ENCODE measurements at places on chromosomes 2 and 18.
A peak's percentile ranks its signal among the peaks of the same experiment; 100 is the strongest.

- no peak for DNase-seq
Observed at GRCh38 chr18:32381761-32382160, 88.9 kb downstream of the GAREM1 start.

GRCh38 chr2:175931805-175932204 is 70.3 kb downstream of the LNPK start:
- no peak for DNase-seq

- DNase-seq, result no peak
Observed at GRCh38 chr18:55286257-55286825, 301.7 kb downstream of the TCF4 start.

GRCh38 chr2:43317680-43318079 is 91.3 kb upstream of the ZFP36L2 start:
- no peak for DNase-seq

DNA sequence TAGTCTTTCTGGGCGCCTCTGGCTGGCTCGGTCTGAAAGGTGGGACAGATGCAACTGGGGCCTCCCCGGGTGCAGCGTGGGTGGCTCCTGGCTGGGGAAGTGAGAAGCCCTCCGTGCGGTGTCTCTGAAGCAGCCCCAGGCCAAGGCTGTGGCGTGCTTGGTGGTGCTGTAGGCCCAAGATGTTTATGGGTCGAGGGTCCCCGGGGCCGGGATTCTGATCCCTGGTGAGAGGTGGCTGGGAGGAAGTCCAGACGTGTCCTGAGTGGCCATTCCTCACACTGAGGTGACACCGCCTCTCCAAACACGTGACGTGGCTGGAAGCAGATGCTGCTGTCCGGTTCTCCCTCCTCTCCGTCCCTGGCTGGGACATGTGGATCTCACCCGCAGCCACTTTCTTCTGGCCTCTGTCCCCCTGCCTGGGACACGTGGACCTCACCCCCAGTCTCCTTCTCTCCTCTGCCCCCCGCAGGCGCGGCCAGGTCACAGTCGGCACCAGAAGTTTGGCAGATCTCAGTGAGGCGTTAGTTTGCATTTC is 12.6 kb downstream of the RTP5 start:
- DNase-seq, result no peak

- DNase-seq, result no peak
Observed at GRCh38 chr2:100976645-100977391, 25.3 kb upstream of the RPL31 start.

DNA sequence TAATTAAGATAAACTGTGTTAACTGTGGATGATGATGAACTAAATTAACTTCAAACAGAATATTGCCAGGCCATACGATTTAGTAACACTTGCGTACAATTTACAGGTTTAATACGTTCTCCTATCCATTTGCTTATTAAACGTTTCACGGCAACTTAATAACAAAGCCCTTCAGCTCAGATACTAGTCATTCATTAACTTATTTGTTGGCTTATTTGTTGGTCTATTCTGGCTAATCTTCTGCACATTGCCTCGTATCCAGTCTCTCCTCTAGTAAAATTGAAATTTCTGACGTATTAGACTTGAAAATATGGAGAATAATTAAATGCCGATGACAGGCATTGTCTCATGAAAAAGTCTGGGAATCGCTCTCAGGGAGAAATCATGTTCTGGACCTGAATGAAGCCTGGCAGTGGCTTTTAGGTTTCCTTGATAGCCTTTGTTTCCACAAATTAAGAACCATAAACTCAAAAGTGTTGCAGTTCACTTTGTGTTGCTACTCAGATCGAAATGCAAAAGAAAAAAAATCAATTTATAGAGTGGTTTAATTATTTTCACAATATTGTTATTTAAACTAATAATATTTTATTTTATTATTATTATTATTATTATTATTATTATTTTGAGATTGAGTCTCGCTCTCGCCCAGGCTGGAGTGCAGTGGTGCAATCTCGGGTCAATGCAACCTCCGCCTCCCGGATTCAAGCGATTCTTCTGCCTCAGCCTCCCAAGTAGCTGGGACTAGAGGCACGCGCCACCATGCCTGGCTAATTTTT is 4.5 kb downstream of the SCLY start:
- no peak for DNase-seq

- DNase-seq, result no peak
Observed at GRCh38 chr2:241314226-241315092, 1.0 kb downstream of the HDLBP start.

DNA sequence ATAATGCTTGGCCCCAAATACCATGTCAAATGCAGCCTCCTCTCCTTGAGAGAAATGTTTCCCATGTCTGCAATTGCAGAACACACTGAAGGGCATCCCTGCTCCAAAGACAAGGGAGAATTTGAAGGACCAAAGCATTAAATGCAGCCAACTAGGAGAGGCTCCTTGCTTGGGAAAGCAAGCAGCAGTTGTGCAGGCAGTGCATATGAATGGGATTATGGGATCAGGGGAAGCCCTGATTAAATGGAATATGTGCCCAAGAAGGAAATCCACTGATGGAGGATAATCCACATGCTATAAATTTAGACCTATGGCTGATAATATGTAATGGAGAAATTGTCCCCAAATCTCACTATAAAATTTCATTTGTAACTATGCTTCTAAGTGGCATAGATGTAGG is 116.1 kb downstream of the NCKAP5 start:
- DNase-seq, result no peak

DNA sequence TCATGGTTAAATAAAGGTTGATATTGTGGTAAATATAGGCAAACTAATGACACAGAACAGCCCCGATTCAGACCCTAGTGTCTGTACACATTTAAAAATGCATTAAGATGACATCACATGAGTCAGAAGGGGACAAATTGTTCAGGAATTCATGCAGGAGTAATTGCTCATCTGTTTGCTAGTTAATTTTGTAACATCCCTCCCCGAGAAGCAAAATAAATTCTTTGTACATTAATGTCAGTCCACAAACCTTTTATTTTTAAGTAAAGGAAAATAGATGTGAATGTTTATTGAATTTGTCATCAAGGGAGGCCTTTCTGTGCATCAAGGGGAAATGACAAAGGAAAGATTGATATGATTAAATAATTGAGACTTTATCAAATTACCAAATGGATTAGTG is 69.9 kb downstream of the SH3BP4 start:
- DNase-seq, result no peak

DNA sequence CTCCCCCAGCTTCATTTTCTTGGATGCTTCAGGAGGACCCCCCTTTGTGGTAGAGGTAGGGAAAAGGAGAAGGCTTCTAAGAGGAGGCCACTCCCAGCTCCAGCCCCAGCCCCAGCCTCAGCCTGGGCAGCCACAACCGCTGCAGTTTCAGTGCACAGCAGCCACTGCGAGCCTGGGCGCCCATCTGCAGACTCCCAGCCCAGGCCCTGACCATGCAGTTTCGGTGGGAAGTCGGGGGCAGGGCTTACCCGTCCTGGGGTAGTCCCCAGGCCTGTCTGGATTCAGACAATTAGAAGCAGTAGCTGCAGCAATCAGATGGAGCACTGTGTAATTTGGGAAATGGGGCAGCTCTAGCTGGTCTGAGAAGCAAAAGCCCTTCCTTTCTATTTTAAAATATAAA is 28.6 kb downstream of the ITM2C start:
- DNase-seq, result no peak

- no peak for DNase-seq
Observed at GRCh38 chr2:187003038-187003554, 154.1 kb upstream of the ZSWIM2 start.

GRCh38 chr2:99279969-99280695 is 20.9 kb downstream of the LYG1 start:
- no peak for DNase-seq

- DNase-seq, result no peak
Observed at GRCh38 chr2:124797049-124797448, 772.0 kb downstream of the CNTNAP5 start.

DNA sequence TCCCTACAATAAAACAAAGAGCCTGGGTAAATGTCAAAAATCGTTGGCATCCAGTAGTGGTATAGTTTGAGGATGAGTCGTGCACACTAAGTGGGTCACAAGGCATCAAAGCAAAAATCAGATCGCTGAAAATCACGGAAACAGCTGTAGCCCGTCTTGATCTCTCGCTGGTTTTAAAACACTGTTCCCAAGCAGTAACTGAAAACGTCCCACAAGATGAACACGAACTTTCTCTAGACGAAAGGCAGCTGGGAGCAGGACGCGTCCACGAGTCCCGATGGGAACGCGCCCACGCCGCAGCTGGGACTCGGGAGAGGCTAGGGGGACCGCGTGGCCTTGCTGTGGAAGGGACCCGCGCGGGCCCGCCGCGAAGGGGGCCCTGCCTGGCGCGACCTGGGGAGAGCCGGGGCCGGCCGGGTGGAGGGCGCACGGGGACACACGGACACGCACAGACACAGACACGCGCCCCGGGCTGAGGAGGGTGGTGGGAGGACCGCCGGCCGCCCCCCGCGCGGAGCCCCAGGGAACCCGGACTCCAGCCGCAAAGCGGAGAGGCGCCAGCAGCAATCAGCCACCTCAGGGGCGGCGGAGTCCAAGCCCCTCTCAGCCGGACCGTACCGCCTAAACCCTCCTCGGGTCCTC is 651 bp downstream of the STK17B start:
- no peak for DNase-seq

GRCh38 chr2:60589104-60589503 is 35.6 kb upstream of the BCL11A start:
- no peak for DNase-seq

DNA sequence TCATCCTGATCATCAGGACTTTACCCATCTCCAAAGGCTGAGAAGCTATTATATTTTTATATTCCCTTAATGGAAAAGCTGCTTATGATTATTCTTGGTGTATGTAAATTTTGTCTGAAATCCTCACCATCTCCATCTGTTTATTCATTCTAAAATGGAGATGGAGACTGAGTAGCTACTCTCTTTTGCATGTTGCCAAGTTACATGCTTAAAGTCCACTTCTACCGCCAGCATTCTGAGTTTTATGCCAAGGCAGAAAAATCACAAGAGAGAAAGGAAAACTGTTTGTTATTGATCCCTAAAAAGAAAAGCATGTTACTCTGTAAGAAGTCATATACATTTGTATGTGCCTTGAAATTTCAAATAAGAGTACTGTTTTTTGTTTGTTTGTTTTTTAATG is 94.4 kb upstream of the NOSTRIN start:
- no peak for DNase-seq

DNA sequence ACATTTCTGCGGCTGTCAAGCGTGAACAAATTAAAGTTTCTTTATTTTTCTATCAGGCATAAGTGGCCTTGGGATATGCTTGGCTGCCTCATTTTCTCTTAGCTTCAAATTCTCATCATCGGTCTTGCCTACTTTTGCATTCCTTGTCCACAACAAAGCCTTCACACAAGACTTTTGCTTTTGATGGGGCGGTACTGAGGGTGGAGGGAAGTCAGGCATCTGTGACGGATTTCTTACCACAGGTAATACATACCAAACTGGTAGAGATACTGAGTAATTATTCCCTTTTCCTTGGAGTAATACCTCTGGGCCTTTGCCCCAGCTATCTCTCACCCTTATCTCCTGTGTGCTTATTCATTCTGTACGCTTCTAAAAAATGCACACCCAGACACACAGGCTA is 468.3 kb upstream of the RGPD4 start:
- no peak for DNase-seq

DNA sequence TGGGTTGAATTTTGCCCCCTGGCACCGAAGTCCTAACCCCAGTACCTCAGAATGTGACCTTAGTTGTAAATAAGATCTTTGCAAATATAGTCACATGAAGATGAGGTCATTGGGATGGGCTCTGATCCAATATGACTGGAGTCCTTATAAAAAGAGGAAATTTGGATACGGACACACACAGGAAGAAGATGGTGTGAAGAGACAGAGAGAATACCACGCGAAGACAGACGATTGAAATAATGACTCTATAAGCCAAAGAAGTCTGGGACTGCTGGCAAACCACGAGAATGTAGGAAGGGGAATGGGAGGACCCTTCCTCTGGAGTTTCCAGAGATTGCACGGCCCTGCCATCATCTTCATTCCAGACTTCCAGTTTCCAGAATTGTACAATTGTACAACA is 98.6 kb downstream of the CPO start:
- DNase-seq, result no peak

DNA sequence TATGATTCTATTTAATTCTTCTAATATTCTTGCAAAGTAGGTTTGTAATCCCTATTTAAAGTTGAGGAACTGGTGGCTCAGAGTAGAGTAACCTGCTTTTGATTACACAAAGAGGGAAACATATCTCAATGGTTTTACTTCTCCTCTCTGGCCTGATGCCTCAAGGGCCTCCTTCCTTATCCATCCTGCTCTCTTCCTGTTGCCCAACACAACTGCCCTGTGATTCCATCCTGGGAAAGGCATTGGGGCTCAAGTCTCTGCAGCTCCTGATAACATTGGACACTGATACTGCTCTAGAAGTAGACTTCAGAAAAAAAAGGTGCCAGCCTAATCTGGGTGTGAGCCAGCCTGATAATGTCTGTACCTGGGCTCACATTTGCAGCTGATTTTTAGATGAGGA is 75.8 kb downstream of the RDH14 start:
- DNase-seq, result no peak

DNA sequence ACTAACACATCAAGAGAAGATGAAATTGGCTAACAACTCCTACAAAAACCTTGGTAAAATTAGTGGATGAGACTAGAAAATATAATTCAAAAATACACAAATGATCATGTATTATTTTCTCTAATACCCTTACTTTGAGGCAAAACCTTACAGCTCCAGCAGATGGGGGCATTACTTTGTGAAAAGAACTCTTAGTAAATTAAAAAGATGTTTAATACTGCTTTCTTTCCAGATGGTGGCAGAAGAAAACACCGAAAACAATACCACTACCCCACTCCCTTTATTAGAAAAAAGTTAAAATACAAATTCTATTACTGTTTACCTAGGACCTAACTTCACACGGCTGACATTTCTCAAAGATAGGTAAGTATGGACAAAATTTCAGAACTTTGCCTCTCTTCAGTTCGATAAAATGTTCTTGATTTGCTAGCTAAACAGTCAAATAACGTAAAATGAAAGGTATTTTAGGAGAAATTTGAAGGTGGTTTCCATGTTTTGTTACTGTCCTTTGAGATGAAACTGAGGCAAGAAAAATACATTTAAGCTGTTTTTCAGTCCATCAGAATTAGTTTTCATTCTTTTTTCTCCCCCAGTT is 30.6 kb downstream of the ORC4 start:
- DNase-seq, result peak; percentile 12

GRCh38 chr18:27226556-27227075 is 41.5 kb upstream of the CHST9 start:
- DNase-seq, result no peak

DNA sequence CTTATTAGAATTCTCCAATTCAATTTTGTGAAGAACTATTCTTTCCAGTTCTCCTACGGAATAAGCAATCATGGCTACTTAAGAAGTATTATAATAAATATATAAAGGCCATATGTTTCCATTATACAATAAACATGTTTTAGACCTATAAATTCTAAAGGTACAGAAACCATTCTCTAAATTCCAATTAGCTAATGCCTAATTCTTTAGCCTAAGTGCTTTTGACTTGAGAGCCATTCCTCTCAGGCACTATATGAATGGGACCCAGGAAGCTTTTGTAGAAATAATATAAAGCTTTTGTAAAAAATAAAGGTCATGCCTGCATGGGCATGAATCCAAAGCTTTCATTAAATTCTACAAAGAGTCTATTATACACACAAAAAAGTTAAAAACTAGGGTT is 161.0 kb upstream of the UNC80 start:
- no peak for DNase-seq
